Activated T-cell treated with anti-CD3 and anti-CD28 coated beads, Interleukin-2, amount 50 U/mL, for 4 hours (primary cell): ENCODE measurements at places on chromosomes 11 and 22.

DNA sequence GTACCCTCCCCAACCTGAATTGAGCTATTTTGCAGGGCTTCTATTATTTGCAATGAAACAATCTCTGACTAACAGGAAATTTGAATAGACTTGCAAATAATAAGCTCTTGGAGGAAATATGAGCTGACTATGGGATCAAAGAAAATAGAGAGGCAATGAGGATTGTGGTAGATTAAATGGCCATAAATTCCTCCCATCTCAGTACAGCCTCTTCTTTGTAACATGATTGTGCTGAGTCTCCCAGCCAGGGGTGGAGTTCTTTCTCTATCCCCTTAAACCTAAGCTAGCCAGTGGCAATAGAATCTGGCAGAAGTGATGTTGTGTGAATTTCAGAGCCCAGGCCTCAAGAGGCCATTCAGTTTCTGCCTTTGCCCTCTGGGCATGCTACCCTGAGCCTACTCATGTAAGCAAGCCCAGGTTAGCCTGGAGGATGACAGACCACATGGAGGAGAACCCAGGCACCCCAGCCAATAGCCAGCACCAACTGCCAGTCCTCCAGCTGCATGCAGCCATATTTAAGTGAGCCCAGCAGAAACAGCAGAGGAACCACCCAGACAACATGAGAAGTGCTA lies 86.8 kb upstream of the TP53I11 start:
- no peak for DNase-seq

GRCh38 chr11:46972343-46972742 lies 35.8 kb downstream of the CSTPP1 start:
- DNase-seq = no peak

DNA sequence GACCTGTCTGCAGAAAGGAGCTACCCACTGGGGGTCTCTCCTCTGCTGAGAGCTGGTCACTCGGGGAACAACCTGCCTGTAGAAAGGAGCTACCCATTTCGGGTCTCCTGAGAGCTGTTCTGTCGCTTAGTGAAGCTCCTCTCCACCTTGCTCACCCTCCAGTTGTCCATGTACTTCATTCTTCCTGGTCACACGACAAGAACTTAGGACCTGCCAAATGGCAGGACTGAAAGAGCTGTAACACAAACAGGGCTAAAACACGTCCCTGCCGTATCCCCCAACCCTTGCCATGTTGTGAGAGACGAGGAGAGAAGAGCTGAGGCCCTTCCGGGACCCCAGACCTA lies 24.1 kb upstream of the RNASEH2C start:
- DNase-seq = no peak

DNA sequence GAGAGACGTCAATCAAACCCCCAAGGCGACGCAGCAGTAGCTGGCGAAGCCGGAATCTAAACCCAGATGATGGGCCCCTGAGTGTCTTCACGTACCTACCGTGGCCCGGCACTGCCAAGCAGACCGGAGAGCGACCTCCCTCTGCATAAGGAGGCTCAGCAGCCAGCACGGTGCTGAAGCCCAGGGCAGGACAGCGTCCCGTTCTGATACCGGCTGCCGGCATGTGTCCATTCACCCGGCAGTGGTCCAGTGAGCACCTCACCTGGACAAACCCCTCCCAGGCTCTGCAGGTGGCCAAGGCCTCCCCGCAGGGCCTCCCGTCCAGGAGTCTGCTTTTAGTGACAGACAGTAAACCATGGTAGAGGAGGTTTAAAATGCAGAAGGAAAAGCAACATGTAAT lies 142.0 kb downstream of the BRD1 start:
- no peak for DNase-seq

GRCh38 chr11:112735470-112735869 lies 225.8 kb upstream of the NCAM1 start:
- no peak for DNase-seq

- no peak for DNase-seq
These were observed 427.9 kb upstream of the CCDC179 start for GRCh38 chr11:23288003-23288783.

DNA sequence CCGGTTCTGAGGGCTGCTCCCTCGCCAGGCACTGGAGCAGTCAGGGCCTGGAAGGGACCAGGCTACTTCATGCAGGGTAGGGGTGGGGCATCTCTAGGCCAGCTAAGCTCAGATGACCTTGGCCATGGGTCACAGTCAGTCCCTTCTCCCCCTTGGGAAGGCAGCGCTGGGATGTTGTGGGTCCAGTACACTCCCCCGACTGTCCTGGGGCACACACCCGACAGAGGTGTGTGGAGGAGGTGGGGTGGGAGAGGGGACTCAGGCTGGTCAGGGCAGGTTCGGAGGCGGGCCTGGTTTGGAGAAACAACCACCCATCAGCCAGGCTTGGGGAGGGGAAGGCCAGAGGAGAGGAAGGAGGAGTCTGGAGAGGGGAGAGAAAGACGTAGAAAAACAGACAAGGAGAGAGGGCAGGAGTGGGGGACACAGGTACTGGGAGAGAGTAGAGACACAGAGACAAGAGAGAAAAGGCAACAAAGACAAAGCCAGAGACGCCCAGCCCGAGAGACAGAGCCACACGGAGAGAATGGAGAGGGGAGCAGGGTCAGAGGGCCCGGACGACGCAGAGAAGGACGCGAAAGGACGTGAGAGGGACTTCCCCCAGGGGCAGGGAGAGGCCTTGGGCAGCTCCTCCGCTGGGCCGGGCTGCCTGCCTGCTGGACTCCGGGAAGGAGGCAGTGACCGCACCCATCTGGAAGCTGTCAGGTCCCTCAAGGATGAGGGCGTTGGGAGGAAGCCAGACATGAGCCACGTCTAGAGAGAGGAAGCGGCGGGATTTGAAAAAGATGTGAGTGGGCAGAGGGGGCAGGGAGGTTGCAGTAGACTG lies 30.6 kb upstream of the TSKU start:
- DNase-seq = no peak

DNA sequence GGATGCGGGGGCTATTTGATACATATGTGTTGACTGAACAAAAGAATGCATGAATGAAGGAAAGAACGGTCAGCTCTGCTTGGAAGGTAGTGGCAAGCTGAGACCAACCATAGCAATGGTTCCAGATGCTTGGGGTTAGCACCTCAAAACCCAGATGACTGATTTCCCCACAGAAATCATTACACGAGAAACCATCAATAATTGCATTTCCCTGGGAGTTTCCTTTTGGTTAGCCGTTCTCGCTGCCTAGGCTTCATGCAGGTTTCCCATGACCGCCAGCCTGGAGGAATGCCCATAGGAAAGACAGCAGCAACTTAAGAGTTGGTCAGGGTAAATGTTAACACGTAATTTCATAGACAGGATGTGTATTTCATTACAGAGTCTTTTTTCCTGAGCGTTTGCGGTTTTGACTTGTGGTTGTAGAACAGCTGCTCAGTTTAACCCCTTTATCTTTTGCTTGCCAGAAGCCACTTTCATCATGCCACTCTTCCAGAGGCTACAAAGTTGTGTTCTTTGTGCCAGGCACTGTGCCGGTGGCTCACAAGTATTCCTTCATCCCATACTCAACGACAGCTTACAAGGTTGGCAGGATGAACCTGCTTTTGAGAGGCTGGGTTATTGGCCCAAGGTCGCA lies 2.8 kb downstream of the IL17RA start:
- no peak for DNase-seq

- DNase-seq = no peak
These were observed 17.0 kb upstream of the PANX1 start for GRCh38 chr11:94111660-94112059.

DNA sequence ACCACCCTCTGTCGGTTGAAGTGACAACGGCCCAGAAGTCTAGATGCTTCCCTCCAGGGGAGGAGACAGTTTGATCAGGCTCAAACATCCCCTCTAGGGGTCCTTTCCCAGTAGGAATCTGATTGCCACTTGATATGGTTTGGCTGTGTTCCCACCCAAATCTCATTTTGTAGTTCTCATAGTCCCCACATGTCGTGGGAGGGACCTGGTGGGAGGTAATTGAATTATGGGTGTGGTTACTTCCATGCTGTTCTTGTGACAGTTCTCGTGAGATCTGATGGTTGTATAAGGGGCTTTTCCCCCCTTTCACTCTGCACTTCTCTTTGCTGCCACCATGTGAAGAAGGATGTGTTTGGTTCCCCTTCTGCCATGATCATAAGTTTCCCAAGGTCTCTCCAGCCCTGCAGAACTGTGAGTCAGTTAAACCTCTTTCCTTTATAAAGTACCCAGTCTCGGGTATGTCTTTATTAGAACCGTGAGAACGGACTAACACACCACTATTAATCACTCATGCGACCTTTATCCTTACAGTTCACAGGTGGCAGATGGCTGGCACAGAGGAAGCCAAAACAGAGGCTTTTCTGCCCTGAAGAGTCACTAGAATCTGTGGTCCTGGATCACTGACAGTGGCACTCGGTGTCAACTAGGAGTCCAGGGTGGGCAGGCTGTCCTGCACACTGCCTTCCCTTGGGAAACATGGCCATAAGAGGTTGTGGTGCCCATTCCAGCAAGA lies 21.6 kb downstream of the ASPHD2 start:
- no peak for DNase-seq

GRCh38 chr11:17277024-17277584 lies 565 bp downstream of the NUCB2 start:
- DNase-seq = no peak

- DNase-seq = no peak
These were observed 8.7 kb upstream of the CLPB start for GRCh38 chr11:72443016-72443415.

DNA sequence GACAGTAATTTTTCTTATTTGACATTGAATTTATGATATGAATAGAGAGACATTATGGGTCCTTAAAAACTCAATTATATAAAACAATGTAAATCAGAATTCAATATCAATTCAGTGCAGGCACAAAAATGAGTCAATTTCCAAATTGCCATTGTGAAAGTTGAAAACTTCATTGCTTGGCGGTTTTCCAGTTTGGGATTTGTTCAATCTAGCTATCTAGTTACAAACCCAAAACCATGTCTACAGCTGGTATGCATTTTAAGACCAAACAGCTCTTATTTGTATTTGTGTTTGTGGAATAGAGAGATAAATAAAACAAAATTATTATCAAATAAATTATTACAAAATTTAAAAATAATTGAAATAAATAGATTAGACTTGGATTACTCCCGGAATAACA lies 1206.6 kb upstream of the RAG2 start:
- no peak for DNase-seq

DNA sequence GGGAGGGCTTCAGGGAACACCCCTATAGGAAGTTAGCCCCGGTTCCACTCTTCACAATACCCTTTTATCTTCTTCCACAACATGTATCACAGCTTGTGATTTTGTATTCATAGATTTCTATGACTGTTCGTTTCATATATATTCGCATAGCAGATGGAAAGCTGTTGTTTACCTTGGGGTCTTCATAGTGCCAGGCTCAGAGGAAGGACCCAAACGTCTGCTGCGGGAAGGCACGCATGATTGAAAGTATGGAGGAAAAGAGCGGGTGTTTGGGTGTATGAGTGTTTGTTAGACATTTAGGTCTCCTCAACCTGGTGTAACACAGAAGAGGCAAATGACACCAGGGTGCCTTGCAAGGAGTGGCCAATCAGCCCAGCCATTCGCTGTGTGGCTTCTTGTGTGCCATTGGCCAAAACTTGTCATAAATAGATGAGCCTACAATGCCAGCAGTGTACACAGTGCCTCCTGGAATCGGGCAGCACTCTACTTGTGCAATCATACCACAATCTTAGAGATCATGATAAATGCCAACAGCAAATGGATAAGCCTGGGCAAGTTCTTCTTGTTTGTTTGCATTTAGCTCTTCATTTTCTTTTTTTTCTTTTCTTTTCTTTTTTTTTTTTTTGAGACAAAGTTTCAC lies 10.9 kb upstream of the ADA2 start:
- DNase-seq = no peak

DNA sequence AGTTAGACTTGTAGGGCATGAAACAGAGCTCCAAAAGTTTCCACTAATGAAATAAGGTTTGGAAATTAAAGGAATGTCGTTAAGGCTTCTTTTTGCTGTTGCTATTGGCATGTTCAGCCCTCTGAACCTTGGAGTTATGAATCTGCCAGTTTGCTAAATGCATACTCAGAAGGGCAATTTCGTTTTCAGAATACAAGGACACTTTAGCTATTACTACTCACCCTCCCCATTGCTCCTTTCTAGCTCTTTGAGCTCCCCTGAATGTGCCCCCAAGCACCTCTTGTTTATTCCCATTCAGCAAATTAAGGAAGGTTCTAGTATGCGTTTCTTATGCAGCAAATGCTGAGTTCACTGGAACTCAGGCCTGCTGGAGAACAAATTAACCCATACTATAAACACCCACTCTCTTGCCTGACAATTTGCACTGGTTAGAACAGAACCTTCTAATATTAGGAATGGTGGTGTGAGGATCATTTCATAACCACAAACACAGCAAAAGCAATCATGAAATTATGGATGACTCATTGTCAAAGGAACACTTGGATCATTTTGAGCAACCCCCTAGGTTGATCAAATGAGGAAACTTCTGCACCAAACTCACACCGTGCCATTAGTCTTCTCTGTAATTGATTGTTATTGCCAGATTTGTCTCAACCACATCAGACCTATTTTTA lies 26.2 kb upstream of the LIN7C start:
- DNase-seq = no peak

DNA sequence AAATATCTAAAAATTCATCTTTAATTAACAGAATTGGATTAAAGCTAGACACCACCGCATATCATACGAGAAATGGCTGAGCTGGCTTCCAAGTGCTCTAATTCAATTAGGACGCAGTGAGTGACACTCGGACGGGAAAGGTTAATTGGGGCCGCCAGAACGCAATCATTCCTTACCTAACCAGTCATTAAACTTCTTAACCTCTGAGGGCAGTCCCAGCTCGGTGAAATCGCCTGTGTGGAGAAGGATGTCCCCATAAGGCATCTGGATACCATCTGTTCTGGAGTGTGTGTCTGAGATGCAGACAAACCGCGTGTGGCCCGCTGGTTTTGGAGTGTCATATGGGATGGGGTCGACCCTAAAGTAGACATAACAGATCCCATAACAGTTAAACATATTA lies 50.3 kb downstream of the MPPED2 start:
- DNase-seq = no peak

DNA sequence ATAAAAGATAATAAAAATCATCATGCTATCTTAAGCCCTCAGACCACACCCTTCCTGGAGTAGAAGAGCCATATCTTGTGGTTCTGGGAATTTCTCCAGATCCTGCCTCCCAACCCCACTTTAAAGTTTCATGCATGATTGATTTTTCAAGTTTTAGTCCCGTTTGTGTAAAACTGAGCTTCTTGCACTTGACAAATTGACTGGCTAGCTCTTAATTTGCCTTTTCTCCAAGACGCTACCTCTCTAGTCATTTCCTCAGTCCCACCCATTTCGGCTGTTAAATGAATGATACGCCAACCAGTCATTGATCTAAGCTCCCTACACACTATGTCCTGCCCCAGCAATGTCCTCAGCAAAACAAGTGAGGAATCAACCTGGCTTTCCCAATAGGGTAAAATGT lies 71.8 kb upstream of the TEAD1 start:
- DNase-seq = no peak
